ENCODE measurements at places on chromosomes 6 and 20. TPM values are rescaled to one million over a fixed set of nuclear protein-coding genes. Genes with fewer than 3 reads are reported as not detected.

- DNase-seq = peak; percentile 53
Measured at GRCh38 chr20:62143957-62144825, 622 bp downstream of the SS18L1 start.

ZHX3 gene
- 20.9 TPM for total RNA-seq

SPDEF gene
- not detected for total RNA-seq

MUC22 gene
- not detected for total RNA-seq

- DNase-seq = no peak
Measured at GRCh38 chr6:68726992-68727391, 91.9 kb downstream of the ADGRB3 start.

PLG gene
- total RNA-seq = not detected

DNA sequence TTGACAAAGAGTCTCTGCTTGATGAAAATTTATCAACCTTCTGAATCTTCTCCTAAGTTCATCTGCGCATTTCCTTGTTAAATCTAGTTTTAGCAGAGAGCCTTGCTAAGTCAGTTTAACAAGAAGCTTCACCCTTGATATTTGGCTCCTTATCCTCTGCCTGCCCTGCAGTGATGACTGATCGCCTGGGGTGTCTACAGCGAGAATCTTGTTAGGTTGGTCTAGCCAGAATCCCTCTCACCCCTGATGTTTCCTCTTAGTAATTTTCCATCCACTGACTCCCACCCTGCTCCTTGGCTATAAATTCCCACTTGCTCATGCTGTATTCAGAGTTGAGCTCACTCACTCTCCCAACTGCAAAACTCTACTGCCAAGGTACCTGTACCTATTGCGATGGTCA, 114.1 kb downstream of the TENT5A start:
- DNase-seq = no peak

GPR6 gene
- total RNA-seq = not detected

DNA sequence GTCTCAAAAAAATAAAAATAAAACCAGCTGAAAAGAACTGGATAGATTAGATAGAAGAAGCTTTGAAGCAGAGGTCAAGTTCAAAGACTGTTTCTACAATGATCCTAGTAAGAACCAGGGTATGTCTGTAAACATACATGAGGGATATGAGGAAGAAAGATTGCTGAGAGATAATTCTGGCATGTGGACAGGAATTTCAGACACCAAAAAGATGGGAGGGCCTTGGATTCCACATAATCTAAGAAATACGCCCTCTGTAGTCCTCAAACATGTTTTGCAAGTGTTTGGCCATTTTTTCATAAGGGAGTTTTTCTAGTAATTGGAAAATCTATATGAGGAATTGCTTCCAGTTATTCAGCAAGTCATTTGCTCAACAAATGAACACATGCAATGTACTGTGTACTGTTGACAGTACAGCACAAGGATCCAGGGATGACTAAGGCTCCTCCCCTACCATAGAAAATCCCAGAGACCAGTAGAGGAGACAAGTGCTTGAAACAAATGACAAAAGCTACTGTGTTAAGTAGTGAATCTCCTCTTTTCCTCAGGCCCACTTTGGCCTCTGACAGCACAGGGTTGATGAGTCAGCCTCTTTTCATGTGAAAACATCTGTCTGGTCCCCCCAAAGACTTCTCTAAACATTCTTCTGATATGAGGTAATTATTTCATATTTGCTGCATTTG, 795.9 kb downstream of the MAFB start:
- no peak for DNase-seq

Measured in endothelial cell (in vitro differentiated cells).